ENCODE measurements at places on chromosomes 2 and 18.

GRCh38 chr2:200635251-200635650 is 49.4 kb downstream of the AOX1 start:
- DNase-seq, result peak; percentile 57

DNA sequence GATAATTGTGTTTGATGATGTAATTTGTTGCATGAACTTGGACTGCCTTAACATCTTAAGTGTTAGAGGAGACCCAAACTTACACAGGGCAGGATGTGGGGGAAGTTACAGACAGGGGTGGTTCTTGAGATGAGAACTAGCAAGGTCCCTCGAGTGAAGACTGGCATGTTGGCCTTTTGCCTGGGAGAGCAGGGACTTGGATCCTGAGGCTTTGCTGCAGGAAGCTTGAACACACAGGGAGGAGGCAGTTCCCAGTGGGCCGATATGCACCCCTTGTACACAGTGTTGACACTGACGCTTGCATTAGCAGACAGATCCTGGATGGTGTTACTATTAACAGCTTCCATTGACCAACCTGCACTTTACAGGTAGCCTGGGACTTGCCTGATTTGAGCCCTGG is 47.5 kb downstream of the CHRNA1 start:
- no peak for DNase-seq

DNA sequence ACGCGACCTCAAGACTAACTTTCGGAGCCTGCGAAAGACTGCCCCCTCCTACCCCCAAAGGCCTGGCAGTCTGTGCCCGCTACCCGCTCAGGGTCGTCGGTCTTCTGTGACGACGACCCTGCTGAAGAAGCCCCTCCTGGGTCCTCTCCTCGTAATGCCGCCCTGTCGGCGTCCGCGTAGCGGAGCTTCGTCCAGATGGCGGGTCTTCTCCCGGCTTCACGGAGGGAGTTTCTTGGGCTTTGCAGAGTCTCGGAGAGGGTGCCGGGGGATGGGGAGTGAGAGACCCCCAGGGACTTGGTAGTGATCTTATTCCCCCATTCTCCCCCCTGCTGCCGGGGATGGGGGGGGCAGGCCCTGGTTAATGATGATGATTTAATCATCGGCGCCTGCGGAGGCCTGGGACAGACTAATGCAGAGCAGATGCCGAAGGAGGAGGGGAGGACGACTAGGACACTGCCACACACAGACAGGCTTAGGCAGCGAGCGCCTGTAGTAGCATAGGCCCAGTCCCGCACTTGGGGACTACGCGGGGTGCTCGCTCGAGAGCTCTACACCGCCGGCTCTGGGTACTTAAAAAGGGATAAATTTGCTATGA is 528 bp upstream of the PCGF1 start:
- DNase-seq, result no peak

DNA sequence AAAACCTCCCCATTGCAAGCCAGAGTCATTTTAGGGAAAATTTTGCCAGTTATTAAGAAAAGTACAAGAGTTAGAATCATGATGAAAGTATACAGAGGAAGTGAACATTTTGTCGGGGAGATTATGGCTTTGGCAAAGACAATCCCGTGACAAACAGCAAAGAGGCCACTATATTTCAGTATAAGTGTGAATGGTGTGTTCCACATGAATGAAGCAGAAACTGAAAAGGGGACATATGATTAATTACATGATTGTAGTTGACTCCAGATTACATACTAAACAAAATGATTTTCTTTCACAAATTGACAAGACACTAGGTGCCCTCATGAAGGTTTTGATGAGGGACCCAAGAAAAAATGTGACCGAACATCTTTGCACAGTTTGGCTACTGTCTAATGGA is 42.0 kb downstream of the SP140 start:
- DNase-seq, result no peak

GRCh38 chr2:200405599-200406298 is 99.3 kb downstream of the SPATS2L start:
- DNase-seq, result peak; percentile 38

- peak; percentile 98 for DNase-seq
Measured at GRCh38 chr2:42752314-42752713, 11.6 kb downstream of the OXER1 start.

- DNase-seq, result no peak
Measured at GRCh38 chr18:29439398-29439797, 1262.5 kb upstream of the CDH2 start.

DNA sequence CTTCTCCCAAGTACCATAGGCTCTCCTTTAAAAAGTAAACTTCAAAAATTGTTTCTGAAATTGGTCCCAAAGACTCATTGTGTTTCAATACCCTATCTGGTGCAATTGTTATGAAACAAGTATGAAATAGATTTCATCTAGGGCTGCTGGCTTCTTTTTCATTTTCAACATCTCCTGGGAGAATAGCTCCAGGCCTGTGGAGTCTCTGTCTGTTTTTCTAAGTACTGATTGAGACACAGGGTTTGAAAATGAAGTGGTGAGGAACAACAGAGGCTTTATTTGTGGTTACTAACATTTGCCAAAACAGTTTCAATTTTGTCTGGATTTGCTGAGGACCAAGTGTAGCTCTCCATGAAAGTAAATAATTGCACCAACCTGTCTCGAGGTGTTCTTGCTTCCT is 315.9 kb upstream of the LRATD1 start:
- no peak for DNase-seq

DNA sequence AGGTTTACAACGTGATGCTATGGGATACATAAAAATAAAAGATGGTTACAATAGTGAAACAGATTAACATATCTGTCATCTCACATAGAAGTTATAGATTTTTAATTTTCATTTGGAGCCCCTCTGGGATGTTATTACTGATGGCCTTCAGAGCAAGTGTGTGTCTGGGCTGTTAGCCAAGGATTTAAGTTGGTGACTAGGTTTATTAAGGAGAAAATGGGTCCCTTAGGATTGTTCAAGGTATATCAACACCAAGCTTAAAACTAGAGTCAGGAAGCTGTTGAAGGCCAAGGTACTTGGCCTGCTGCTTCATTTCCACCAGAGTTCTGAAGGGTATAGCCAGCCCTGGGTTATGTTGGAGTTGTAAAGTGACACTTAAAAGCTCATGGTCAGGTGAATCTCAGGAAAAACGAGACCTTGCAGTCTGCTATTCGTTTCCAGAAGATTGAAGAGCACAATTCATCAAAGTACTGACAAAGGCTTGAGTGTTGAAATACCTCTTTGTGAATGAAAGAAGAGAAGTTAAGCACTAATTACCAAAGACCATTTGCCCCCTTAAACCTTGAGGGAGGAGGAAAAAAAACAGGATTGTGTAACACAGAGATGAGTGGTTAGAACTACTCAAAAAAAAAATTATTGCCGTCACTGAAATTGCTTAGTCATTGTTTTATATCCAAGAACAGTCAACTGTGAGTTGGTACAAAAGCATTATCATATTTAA is 48.4 kb downstream of the MAP2 start:
- peak; percentile 20 for DNase-seq

DNA sequence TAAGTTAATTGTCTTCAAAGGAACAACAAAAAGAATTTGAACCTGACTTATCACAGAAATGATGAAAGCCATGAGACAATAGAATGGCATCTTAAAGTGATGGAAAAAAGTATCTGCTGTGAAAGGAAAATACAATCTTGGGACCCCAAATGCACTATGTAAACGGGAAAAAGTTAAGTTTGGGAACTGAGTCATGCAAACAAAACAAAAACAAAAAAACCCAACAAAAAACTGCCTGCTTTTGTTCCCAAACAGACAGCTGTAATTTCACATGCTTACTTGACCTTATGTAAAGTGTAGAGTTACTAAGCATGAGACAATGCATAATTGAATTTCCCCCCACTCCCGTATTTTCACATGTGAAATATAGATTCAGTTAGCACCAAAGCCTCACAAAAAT is 122.1 kb upstream of the RBMS1 start:
- DNase-seq, result no peak

DNA sequence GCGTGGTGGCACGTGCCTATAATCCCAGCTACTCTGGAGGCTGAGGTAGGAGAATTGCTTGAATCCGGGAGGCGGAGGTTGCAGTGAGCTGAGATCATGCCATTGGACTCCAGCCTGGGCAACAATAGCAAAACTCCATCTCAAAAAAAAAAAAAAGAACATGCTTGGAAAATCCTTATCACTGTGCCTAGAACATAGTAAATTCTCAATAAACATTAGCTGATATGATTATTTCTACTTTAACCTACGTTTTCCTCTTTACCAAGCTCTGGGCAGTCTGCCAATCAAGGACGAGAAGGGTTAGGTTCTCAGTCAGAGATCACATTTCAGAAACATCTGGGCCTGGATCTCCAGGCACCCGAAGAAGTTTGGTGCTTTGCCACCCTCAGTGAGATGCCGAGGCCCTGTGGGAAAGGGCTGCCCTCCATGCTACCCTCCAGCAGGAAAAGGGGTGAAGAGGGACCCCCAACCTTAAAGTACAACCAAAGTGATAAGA is 107.7 kb downstream of the BCL11A start:
- no peak for DNase-seq

DNA sequence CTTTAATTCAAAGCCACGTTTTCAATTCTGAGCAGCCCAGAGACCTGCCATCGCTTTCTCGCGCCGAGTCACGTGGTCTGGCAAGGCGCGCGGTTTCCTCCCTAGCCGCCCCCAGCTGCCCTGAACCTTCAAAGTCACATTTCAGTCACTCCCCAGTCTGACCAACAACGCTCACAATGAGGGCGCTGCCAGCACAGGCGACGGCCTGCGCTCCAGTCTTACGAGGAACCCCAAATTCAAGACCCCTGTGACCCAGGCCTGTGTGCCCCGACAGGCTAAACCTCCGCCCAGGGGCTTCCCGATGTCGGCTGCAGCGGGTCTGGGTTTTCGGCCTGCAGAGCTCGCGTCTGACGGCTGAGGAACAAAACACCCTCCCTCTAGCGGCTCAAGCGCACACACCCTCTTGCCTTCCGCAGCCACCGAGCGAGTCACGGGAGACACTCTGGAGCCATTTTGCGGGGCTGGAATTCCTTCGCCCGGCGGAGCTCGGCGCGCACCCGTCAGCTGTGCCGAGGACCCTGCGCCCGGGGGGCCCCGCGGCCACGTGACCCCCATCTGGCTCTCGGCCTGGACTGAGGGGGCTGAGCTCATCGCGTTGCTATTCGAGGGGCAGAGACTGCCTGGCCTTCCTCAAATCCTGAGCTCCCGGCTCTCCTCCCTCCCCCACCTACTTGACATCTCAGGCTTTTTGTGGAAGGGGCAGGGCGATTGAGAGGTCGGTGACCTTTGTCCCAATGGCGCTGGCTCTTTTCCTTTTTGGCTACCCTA is 69.9 kb upstream of the ITGB6 start:
- no peak for DNase-seq

- no peak for DNase-seq
Measured at GRCh38 chr18:49241852-49242251, 218.6 kb downstream of the DYM start.

DNA sequence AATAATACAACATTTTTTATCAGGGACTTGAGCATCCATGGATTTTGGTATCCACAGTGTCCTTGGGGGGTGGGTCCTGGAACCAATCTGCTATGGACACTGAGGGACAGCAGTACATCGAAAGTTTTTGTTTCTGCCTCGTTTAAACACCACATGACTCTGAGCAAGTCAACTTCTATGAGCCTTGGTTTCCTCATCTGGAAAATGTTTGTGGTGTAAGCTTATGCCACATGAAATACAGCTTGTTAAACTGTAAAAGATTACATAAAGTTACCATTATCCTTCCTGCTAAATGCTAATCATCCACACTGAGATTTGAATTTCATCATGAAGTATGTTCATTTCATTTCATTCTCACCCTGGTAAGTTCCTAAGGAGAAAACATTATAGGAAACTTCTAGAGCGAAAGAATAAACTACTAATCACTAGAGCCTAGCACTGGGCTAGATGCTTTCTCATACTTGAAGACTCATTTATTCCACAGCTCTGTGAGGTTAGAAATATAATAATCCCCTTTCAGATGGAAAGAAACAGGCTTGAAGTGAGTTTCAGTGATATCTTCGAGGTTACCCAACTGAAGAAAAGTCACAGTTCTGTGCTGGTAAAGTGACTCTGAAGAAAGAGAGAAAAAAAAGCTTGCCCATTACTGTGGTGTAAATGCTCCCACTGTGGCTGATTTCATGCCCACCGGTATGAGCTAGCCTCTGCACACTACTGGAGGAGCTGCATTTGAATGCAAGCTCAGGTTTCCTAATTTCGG is 29.2 kb downstream of the MCFD2 start:
- no peak for DNase-seq

DNA sequence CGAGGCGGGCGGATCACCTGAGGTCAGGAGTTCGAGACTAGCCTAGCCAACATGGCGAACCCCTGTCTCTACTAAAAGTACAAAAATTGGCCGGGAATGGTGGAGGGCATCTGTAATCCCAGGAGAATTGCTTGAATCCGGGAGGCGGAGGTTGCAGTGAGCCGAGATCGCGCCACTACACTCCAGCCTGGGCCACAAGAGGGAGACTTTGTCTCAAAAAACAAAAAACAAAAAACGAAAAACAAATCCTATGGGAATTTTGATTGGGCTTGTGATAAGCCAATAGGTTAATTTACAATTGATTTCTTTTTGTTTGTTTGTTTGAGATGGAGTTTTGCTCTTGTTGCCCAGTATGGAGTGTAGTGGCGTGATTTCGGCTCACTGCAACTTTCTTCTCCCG is 24.2 kb upstream of the TOGARAM2 start:
- peak; percentile 36 for DNase-seq

GRCh38 chr2:85734942-85735608 is 18.7 kb upstream of the ATOH8 start:
- DNase-seq, result no peak

- no peak for DNase-seq
Measured at GRCh38 chr18:73060666-73061288, 193.0 kb upstream of the NETO1 start.

DNA sequence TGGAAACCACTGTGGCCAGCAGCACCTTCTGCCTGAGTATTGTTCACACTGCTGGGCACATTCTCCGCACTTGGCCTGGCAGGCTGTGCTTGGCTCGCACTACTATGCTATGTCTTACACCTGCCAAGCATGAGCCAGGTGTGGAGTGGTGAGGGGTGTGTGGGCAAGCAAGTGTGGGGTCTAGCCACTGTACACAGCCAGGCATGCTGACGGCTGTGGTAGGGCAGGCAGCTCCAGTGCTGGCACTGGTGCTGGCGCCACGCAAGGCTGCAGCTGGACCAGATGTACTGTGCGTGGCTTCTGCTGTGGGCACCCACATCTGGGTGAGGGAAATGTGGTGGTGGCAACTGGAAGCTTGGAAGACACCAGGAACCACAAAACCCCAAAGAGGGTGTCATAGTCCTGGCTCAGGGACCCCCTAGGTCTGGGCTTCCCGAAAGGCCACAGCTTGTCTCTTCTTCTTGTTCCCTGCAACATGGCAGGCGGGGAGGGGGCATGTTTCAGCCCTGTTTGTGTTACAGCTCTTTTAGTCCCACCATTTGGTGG is 101.5 kb downstream of the ALMS1 start:
- DNase-seq, result no peak

- DNase-seq, result peak; percentile 1
Measured at GRCh38 chr2:133885847-133886246, 317.6 kb upstream of the NCKAP5 start.

Measured in KBM-7 (cell line).